ENCODE measurements at places on chromosomes 2 and 18.

DNA sequence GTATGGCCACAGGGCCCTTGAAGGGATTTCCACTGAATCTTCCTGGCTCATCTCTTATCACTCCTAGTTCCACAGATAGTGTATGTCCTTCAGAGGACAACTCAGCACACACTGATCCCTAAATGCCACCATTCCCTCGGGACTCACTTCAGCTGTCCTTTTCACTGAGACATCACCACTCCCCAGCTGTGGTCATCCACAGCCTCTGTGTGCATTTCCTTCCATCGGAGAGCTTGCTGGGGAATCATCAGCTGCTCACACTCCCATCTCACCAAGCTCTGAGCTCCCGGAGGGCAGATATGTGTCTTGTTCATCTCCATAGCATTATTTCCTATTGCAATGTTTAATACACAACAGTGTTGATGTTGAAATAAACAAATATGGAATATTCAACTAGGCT lies 759.5 kb downstream of the RNF144A start:
- DNase-seq, result no peak

- no peak for DNase-seq
These were observed 16.1 kb upstream of the ACVR1C start for GRCh38 chr2:157644776-157645175.

DNA sequence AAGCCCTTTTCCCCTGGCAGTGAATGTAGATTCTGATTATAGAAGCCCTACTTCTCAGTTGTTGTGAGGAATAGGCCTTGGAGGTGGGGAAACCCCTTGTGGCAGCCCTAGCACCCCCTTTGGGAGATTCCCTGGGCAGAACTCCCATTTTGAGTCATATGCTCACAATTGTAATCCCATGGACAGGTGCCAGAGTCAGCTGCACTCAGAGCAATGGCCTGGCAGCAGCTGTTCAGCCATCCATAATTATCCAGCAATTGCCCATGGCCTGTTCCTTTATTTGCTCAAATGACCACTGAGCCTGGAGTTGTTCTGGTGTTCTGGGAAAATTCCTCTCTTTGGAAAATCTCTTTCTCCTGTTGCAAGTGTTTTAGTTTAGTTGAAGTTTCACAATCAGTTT lies 71.7 kb downstream of the PTRHD1 start:
- no peak for DNase-seq

DNA sequence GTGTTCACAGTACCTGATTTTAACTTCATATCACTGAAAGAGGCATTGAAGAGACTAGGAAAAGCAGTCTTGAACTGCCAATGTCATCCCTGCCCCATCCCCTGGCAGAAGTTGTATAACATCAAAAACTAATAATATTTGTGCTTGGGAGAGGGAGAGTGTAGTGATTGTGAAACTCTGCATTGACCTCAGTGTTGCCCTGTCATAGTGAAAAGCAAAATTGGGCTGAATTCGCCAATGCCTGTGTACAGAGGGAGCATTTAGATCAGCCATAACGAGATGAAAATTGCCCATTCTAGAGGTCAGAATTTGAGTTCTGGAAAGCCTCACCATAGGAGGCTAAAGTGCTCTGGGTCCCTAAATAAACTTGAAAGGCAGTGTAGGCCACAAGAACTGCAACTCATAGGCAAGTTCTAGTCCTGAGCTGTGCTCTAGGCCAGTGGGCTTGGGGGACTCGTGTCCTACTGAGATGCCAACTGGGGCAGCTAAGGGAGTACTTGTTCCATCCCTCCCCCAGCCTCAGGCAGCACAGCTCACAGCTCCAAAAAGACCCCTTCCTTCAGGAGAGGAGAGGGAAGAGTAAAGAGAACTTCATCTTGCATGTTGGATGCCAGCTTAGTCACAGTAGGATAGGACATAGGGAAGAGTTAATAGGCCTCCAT lies 855.6 kb downstream of the TSN start:
- DNase-seq, result no peak

- no peak for DNase-seq
These were observed 77.2 kb upstream of the NDUFV2 start for GRCh38 chr18:9025091-9025838.

- no peak for DNase-seq
These were observed 297.3 kb upstream of the MEIS1 start for GRCh38 chr2:66137606-66138130.

- no peak for DNase-seq
These were observed 17.7 kb upstream of the GAD1 start for GRCh38 chr2:170798996-170799395.

DNA sequence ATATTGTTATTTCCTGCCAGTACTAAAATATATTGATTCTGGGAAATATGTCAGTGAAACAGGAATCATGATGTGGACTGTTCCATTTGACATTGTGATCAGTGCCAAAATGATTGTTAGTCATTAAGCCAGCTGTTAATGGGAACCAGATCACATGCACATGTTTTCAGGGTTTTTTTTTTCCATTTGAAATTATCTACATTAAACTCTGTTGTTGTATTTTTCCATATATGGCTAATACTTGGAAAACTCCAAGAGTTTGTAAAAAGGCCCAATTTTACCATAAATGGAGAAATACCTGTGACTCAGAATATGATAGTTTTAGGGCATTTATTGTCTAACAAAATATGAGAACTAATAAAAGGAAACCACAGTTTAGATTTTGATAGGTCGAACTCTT lies 13.4 kb downstream of the ITGAV start:
- DNase-seq, result no peak

DNA sequence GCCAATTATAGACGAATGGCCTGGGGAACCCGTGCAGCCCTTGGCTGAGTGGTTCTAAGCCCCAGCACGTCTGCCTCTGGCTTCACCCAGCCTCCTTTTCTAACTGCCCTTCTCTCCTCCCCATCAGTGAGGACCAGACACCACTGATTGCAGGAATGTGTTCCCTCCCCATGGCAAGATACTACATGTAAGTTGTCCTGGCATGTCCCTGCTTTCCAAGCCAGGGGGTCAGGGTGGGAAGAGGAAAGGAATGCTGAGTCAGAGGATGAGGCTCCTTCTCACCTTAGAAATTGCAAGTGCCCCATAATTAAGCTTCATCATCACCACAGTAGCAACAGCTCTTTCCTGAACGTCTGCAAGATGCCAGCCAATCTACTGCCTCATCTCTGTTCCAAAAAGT lies 4.8 kb downstream of the IL1F10 start:
- no peak for DNase-seq

DNA sequence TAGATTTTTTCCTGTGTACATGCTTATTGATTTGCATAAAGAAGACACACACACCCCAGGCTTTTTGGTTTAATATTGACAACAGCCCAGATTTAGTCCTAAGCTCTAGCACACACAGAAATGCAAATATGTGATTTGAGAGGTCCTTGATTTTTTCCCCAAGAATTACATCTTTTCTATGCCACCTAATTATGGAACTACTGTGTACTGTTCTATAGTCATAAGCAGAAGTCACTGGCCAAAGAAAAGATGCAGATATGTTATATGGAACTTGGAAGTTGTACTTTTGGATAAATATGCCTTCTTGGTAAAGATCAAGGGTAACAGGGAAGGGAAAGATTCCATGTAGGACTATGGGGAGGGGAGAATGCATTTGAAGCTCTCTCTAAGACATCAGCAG lies 105.6 kb downstream of the SETBP1 start:
- no peak for DNase-seq

- DNase-seq, result no peak
These were observed 27.9 kb upstream of the TTR start for GRCh38 chr18:31563778-31564177.

- DNase-seq, result no peak
These were observed 412 bp upstream of the NCK2 start for GRCh38 chr2:105744091-105744908.

GRCh38 chr2:207279520-207279919 lies 113.8 kb upstream of the KLF7 start:
- DNase-seq, result no peak

- no peak for DNase-seq
These were observed 7.4 kb upstream of the TEX261 start for GRCh38 chr2:71001981-71002570.

GRCh38 chr18:5729983-5730699 lies 165.2 kb downstream of the TMEM200C start:
- no peak for DNase-seq

- no peak for DNase-seq
These were observed 156.8 kb downstream of the THADA start for GRCh38 chr2:43438858-43439655.

DNA sequence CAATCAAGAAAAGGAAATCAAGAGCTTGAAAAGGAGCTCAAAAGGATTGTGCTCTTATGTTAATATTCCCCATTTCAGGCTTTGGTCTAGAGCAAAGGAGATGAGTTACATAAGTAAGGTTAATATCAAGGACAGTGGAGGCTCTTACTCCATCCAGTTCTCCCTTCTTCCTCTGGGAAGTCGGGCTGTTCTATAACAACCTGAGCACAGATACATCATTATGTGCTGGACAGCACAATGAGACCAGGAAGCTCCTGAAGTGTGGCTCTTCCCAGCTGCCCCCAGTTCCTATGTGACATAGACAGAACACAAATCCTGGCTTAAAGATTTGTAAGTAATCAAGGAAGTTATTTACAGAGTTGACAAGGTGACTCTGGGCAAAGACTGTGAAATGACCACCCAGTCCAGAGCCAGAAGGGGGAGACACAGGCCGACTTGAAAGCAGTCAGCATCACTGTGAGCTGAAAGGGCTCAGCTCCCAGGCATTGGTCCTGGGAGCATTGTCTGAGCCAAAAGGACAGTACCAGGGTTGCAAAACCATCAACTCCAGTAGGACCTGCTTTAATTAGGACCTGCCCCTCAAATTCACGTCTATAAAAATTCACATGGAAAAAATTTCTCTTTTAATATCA lies 917.6 kb upstream of the ACVR2A start:
- DNase-seq, result no peak

DNA sequence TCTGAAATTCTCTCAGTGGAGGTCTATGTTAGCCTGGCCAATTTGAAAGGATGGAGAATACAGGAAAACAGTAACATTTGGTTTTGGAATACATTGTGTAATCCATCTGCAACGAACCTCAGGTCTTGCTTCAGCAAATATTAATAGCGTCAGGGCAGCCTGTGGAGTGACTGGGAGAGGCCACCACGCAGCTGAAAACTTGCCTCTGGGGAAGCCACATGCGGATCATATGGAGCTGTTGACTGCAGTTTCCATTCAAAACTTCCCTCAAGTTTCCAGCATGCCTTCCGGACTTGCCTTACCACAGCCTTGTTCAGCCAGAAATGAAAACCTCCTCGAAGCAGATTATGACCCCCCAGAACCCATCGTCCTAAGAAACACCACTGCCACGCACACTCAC lies 25.7 kb downstream of the BCL11A start:
- no peak for DNase-seq

- DNase-seq, result peak; percentile 94
These were observed 1.1 kb downstream of the MEMO1 start for GRCh38 chr2:32009516-32010256.

DNA sequence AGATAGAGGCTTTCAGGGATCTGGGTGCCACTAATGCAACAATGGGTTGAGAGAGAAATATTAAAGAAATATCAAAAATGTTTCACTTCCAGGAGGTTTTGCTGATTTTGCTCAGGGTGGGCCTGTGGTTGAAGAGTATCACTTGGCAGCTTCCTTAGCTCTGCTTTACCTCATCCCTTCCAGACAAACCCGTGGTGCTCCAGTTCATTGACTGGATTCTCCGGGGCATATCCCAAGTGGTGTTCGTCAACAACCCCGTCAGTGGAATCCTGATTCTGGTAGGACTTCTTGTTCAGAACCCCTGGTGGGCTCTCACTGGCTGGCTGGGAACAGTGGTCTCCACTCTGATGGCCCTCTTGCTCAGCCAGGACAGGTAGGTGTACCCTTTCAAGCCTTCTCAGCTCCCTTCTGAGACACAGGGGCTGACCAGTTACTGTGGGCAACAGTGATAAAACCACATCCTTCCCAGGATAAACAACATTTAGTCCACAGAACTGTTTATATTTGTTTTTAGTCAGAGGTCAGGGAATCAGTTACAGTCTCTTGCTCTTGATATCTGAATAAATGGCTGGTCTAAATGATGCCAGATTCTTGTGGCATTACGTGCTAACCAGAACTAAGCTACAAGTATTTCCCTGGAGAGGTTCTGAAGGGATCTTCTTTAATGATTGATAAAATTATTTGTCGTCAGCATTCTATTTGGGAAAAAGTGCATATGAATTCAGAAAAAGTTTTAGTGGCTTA lies 7.0 kb downstream of the SLC14A1 start:
- DNase-seq, result no peak

DNA sequence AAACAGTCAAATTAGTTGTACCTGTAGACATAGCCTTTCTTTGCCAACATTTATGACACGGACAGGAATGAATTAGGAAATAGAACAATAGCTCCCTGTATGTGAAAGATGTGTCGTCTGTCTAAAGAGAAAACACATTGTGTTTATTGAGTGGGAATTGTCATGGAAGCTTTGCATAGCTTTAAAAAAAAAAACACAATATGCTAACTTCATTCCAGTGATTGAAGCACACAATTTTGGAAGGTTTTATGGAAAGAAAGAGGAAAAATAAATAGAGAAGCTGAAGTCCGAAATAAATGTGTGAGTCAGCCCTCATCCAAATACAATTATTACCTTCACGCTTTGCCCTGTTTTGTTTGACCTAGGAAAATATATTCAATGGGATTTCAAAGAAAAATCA lies 1095.7 kb downstream of the TSN start:
- no peak for DNase-seq

DNA sequence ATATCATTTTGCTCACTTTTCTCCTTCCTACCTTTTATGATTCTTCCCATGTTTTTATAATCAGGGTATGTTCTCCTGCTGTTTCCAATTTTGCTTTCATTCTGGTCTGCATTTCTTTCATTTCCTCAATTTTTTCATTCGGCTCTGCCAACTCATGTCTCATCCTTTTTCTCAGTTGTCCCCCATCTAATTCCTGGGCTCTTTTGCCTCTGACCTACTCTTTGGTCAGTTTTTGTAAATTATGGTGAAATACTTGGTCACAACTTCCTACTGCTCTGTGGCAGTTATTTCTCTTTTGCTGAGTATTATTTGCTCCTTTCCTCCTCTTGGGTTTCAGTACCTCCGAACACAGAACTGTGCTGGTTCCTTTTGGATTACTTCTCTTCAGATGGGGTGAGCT lies 27.5 kb downstream of the MYO7B start:
- no peak for DNase-seq

- no peak for DNase-seq
These were observed 113.6 kb downstream of the BABAM2 start for GRCh38 chr2:28004086-28004485.

- DNase-seq, result peak; percentile 86
These were observed 162.1 kb downstream of the SEPTIN10 start for GRCh38 chr2:109451671-109452070.

- no peak for DNase-seq
These were observed 21.7 kb downstream of the COX7A2L start for GRCh38 chr2:42339191-42339912.

DNA sequence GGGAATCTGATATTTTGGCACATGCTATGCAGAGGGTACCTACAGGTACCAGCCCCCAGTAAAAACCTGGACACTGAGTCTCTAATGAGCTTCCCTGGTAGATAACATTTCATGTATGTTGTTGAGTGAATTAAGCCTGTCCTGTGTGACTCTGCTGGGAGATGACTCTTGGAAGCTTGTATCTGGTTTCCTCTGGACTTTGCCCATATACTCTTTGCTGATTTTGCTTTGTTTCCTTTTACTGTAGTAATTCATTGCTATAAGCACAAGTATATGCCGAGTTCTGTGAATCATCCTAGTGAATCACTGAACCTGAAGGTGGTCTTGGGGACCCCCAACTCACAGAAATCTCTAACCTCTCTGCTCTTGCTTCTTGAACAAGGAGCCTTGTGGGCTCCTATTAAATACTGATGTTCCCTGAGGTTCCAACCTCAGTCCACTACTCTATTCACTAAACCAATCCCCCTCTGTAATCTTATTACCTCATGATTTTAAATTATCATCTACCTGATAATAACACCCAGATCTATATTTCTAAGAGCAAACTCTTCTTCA lies 94.3 kb upstream of the WDSUB1 start:
- no peak for DNase-seq

Measured in chondrocyte (in vitro differentiated cells).